ENCODE measurements at places on chromosomes 11 and 22.
A peak's percentile ranks its signal among the peaks of the same experiment; 100 is the strongest.

DNA sequence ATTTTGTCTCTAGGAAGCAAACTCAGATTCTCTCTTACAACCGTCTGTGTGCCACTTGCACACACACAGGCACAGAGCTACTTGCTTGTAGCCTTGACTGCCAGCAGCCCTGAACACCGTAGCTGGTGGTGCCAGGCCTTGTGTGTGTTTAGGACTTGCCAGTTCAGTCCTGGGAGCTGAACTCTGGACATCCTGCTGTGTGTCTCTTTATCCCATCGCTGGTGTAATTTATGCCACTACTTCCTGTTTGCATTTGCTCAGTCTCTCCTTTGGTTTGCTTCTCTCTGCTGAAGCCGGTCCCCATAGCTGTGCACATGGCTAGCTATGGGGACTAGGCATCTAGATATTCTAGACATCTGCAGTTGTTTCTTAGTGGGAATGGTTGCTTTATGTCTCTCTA is 24.0 kb downstream of the MARK2 start:
- no peak for DNase-seq

DNA sequence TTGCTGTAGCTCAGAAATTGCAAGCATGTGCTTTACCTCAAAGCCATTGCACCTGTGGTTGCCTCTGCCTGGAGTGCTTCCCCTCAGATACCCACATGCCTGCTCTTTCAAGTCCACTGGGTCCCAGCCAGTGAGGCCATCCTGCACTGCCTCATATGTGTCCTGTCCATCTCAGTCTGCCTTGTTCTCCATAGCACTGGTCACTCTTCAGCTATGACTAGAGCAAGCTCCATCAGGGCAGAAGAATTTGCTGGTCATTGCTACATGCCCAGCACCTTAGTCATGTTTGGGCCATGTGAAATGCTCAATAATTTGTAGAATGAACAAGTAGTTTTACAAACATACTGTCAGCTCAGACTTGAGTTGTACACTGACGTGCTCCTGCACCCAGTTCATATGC is 64.4 kb upstream of the HORMAD2 start:
- no peak for DNase-seq

GRCh38 chr11:20363500-20364340 is at the start of gene HTATIP2:
Gene HTATIP2 (plus strand): TSS chr11:20363714. CDS start chr11:20364238, 524 bp downstream.
- no peak for DNase-seq

GRCh38 chr11:103031834-103032233 is 60.1 kb downstream of the DCUN1D5 start:
- no peak for DNase-seq

- no peak for DNase-seq
These were observed 82.3 kb upstream of the PHOX2A start for GRCh38 chr11:72326151-72326848.

DNA sequence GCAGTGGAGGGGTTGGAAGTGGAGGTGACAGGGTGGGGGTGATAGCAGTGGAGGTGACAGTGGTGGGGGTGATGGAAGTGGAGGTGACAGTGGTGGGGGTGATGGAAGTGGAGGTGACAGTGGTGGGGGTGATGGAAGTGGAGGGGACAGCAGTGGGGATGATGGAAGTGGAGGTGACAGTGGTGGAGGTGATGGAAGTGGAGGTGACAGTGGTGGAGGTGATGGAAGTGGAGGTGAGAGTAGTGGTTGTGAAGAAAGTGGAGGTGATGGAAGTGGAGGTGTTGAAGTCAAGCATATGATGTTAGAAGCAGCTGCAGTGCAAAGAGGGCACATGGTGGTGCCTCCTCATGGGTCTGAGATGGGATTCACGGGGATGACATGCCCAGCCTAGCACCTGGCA is 141.5 kb downstream of the CACNA1I start:
- no peak for DNase-seq

DNA sequence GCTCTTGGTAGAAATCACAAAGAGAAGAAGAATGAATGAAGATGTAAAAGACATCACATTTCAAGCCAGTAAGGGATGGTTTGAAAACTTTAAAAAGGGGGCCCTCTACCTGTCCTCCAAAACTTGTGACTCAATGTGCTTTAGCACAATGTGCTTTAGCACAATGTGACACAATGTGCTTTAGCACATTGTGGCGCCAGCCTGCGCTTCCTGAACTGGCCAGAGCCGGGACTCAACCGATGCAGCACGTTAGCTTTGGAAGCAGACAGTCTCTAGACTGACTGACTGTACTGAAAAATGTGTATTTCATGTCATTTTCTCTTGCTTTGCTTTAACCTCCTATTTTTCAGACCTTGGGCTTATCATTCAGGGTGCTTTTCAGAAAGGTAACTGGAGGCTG is 63.5 kb downstream of the FAM83F start:
- DNase-seq = no peak

DNA sequence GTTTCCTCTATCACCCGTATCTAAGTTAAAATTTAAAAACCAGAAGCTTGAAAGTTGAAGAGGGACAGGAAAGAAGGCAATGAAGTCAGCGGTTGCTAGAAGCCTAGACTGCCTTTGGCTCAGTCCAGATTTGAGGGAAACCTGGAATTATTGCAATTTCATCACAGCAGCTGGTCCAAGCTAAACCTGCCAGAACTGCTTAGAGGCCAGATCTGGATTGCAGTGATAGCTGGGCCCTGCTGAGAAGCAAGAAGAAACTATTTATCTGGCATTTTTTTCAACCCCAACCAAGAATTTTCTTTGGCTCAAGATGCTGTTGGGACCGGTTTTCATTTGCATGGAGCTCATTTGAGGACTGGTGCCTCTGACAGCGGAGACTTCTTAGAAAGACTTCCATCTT is 121.5 kb upstream of the TEAD1 start:
- DNase-seq = no peak

DNA sequence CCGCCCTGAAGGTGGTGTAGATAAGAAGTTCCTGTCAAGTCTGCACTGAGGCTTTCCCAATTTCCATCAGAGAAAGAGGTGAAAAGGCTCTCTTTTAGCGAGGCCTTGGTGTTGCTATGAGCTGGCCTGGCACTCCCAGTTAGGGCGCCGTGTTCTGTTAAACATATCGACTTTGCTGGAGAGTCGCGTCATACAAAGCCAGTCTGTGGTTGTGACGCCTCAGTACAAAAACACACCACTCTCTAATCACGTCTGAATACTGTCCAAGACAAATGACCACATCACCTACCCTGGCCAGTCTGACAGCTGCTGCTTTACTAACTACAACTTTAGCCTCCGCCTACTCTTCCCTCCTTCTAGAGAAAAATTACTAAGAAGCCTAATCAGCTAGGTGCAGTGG is 8.0 kb upstream of the TOLLIP start:
- DNase-seq = no peak

DNA sequence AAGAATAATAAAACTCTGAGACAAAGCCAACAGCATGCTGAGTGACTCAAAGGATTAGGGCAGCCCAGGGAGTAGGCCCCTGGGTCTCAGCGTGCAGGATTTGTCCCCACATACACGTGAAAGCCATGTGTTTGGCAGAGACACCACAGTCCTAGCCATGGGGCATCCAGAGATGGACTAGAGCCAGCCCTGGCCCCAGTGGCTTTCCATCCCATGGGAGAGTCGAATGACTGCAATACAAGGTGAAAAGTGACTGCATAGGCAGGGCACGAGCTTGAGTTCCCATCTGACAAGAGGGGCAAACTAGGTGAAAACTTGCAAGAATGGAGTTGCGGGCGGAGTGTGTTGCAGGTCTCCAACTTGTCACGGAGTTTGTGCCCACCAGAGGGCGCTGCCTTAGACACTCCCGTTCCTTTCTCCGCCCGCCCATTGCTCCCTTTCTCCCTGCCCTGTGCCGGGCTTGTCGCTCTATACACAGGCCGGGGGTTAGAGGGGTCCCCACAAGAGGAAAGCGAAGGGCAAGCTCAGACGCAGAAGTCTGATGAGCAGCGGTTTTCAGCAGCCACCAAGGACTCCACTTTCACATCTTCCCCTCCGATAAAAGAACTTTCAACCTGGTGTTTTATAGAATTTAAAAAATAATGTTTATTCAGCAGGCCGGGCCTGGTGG is 24.2 kb downstream of the TSKU start:
- no peak for DNase-seq

- peak; percentile 45 for DNase-seq
These were observed at the start of gene ADAMTS15 for GRCh38 chr11:130448416-130449309. Gene ADAMTS15 (plus strand): TSS chr11:130448645. CDS start chr11:130448974, 329 bp downstream.

DNA sequence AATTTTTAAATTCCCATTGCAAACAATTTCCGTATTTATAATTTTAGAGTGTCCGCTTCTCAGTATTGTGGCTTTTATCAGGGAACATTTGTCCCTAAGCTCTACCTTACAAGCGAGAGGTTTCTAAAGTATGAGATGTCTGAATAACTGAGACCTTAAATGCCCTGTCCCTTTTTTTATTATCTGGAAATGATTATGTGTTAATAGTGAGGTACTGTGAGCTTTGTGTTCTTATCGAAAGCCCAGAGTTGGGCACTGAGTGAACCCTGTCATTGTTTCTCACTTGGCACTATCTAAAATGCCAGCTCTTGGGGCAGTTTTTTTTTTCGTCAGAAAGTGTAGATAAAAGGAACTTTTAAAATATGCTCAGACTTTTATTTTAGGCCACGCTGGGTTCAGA is 9.5 kb downstream of the CTTN start:
- no peak for DNase-seq

DNA sequence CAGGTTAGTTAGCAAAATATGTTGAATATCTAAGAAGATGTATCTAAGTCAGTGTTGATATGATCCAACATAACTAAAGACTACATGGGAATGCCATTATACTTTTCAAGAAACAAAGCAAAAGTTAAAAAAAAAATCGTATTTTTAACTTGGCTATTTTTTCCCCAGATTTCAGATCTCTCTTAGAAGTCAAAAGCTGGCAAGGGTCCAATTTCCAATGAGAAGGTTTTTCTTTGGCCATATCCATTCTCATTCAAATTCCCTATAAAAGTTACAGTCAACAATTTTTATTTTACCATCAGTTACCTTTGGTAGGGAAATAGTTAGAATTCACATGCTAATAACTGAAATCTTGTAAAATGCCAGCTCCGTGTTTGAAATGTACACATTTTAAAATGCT is 70.5 kb upstream of the FAT3 start:
- DNase-seq = no peak

DNA sequence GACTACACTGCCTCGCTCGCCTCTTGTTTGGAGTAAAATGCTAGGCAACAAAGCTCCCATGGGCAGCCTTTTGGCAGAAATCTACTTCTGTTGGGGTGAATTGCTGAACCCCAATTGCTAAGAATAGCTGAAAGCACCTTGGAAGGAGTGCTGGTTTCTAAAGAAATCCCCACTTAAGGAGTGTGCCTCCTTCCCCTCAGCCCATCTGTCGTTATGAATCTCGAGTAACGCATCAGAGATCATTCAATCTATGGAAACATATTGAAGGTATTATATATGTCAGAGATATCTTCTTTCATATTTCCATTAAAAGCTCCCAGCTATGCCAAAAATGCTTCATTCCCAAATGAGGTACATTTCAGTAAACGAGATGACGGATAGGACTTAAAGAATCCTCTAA is 229.6 kb upstream of the BLID start:
- DNase-seq = no peak

GRCh38 chr22:47218671-47219070 is 456.2 kb downstream of the TBC1D22A start:
- no peak for DNase-seq

- DNase-seq = no peak
These were observed 17.4 kb downstream of the LMO2 start for GRCh38 chr11:33874433-33874832.

DNA sequence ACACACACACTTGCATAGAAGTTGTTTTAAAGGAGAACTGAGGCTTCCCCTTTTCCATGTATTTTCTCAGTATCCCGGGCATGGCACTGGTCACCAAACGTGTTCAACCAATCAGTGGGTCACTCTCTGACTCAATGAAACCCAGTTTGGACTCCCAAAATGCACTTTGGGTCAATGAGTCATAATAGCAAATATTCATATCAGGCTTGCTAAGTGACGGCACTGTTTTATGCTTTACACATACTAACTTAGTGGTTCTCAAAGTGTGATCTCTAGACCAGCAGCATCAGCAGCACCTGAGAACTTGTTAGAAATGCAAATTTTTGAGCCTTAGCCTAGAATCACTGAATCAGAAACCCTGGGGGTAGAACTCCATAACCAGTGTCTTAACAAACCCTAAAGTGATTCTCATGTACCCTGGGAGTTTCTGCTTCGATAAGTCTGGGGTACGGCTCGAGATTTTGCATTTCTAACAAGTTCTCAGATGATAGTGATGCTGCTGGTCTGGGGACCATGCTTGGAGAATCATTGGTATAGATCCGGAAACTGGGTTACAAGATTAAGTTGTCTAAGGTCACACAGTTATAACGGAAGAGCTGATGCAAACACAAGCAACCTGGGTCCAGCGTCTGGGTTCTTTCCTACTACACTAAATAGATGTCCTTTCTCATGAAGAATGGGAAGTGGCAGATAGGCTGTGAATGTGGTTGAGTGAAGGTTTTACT is 35.6 kb downstream of the ETS1 start:
- no peak for DNase-seq

DNA sequence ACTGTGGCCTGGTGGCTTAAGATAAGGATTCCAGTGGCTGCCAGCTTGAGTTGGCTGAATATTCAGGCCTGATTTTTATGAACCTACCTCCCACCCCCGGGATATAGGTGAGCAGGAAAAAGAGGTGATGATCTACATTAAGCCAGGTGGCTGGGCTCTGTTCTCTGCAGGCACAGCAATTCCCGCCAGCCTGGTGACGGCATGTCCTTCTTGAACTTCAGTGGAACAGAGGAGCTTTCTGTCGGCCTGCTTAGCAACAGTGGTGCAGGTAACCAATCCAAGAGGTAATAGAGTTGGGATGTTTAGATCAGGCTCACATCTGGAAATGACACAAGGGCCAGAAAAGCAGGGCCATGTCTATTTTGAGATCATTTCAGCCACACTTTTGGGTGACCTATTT is 68.7 kb downstream of the DEPDC5 start:
- no peak for DNase-seq

GRCh38 chr11:14905104-14906033 is 13.3 kb upstream of the CYP2R1 start:
- no peak for DNase-seq

DNA sequence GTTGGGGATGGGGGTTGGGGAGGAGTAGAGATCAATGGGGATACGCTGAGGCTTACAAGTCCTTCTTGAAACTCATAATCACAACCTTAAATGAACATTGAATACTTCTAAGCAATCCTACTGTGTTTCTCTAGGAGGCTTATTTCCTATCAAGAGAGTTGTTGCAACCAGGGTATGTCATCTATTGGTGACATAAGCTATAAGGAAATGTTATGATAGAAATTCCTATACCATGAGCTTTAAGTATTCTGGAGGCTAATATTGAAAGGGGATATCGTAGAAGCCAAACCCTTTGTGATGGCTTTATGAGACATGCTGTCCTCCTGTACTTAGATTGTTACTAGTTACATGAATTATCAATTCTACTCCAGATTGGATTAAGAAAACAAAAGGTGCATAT is 72.9 kb downstream of the DKK3 start:
- no peak for DNase-seq

DNA sequence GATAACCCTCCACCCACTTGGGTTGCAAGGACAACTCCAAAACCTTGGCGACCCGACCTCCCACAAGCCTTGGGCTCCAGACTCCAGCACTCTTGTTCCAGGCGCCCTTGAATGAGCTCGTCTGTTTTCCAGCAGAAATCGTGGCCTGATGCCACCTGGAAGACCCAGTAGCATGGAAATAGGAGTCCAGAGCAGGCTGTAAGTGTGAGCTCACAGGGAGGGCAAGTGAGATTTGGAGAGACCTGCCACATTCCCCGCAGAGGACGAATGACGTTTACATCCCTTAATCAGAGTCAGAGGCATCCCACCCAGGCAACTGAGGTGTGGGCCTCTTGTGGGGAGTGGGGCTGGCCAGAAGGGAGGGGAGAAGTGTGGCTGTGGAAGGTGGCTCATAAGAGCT is 71.9 kb downstream of the LDLRAD3 start:
- no peak for DNase-seq
